ENCODE measurements at places on chromosomes 16 and 17.

DNA sequence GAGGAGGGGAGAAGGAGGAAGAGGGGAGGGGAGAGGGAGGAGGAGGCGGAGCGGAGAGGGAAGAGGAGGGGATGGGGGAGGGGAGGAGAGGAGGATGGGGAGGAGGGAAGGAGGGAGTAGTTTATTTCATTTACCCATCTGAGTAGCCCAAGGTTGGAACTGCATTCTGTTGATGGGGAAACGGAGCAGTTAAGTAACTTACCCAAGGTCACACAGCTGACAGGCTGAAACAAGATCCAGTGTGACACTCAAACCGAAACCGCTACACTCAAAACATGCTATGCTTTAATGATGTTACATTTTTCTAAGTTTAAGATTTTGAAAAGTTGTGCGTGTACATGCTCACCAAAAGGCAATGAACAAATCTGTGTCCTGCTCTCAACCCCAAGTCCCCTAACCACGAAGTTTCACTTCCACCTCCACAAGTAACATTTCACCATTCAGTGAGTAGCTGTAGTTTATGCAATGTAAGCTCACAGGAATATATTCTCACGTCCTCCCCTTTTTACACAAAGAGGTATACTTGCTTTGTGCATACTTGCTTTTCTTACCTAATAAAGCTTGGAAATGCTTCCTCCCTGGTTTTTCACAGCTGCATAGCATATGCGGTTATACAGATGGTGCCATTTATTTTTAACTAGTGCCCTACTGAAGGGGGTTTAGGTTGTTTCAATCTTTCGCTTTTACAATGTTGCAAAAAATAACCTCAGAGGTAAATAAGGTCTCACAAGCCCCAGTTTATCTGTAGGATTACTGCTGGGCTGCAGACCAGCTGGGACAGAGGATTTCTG lies 275.3 kb downstream of the PARN start:
- no peak for DNase-seq

DNA sequence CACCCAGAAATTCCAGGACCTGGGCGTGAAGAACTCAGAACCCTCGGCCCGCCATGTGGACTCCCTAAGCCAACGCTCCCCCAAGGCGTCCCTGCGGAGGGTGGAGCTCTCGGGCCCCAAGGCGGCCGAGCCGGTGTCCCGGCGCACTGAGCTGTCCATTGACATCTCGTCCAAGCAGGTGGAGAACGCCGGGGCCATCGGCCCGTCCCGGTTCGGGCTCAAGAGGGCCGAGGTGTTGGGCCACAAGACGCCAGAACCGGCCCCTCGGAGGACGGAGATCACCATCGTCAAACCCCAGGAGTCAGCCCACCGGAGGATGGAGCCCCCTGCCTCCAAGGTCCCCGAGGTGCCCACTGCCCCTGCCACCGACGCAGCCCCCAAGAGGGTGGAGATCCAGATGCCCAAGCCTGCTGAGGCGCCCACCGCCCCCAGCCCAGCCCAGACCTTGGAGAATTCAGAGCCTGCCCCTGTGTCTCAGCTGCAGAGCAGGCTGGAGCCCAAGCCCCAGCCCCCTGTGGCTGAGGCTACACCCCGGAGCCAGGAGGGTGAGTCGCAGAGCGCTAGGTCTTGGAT lies 261.5 kb downstream of the SEC14L1 start:
- no peak for DNase-seq

DNA sequence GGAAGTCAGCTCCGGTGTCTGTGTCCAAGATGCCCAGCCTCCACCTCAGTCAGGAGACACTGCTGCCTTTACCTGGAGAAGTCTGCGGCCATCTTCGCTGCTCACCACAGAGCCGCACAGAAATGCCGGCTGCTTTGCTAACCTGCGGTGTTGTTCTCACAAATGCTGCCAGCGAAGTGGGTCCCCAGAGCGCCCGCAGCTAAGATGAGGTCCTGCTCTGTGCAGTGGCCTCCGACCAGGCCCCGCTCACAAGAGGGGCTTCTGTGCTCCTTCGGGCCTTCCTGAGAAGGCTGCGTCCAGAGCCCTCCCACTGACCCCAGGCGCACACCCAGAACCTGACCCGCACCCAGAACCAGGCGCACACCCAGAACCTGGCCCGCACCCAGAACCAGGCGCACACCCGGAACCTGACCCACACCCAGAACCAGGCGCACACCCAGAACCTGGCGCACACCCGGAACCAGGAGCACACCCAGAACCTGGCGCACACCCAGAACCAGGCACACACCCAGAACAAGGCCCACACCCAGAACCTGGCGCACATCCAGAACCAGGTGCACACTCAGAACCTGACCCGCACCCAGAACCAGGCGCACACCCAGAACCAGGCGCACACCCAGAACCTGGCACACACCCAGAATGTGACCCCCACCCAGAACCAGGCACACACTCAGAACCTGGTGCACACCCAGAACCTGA lies 51.5 kb upstream of the FASN start:
- no peak for DNase-seq

- no peak for DNase-seq
These were observed 968 bp upstream of the PRKAR1A start for GRCh38 chr17:68511254-68511670.

- no peak for DNase-seq
These were observed 18.1 kb downstream of the TMC7 start for GRCh38 chr16:19001788-19002187.

GRCh38 chr16:70417661-70418060 lies 21.2 kb downstream of the ST3GAL2 start:
- DNase-seq: no peak

DNA sequence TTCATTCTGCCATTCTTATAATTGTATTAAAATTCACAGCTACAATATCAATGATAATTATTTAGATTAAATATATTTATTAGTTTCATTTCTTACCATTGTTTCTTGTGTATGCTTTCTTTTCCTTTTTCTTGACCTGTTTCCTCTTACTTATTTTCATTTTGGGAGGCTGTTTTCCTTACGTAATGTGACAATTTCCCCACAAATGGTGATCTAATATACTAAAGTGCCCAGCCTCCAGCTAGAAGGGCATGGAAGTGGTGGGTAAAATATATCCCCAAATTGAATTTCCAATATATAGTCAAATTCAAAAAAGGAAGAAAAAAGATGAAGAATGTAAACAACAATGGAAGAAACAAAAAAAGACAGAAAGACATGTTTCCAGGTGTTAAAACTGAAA lies 1.5 kb upstream of the ABCA6 start:
- no peak for DNase-seq

GRCh38 chr17:35257208-35257659 lies 14.4 kb downstream of the SLFN5 start:
- DNase-seq: peak; percentile 8

All from NCI-H526 (cell line).